ENCODE measurements at places on chromosomes 4 and X.
A peak's percentile ranks its signal among the peaks of the same experiment; 100 is the strongest.

- peak; percentile 10 for DNase-seq
Observed at GRCh38 chrX:5236096-5236495, 992.6 kb downstream of the NLGN4X start.

DNA sequence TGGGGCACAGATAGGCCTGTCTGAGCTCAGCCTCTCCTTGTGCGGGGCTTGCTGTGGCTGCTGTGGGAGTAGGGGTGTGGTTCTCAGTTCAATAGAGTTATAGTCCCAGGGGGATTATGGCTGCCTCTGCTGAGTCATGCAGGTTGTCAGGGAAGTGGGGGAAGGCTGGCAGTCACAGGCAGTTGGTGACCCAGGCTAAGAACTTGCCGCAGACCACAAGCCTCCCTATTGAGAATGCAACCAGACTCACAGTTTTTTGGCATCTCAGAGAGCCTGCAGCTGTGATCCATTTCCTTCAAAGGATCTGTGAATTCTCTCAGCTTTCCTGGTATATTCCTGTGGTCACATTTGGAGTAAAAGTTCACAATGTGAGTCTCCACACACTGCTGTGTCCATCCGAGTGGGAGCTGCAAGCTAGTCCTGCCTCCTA, 364.9 kb downstream of the ZNF674 start:
- DNase-seq, result no peak

DNA sequence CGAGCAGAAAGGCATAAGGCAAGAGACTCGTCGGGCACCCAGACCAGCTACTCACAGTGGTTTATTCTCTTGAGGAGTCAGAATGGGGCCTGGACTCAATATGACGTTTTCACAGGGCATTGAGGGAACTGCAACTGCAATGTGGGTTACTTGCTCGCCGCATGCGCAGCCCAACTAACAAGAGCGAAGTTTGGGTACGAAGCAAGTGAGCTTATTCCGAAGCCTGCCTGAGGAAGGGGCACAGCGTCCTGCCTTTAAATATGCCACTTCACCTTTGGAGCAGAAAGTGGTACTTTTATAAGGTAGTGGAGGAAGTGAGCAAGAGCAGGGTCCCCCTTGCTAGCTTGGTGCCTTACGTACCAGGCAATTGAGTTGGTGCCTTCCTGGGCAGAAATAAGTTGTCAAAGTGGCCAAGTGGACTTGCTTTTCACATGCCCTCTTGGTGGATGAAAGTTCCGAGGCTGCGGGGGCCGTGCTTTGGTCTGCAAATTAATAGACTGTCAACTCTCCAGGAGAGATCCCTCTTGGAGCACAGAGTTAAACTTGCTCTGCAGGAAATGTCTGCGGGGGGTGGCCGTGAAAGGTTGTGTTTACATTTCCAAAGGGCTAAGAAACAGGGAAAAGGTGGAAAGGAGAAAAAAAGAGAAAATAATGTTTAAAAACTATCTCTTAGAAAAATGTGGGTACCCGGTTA, 480.4 kb downstream of the TRIML1 start:
- no peak for DNase-seq

DNA sequence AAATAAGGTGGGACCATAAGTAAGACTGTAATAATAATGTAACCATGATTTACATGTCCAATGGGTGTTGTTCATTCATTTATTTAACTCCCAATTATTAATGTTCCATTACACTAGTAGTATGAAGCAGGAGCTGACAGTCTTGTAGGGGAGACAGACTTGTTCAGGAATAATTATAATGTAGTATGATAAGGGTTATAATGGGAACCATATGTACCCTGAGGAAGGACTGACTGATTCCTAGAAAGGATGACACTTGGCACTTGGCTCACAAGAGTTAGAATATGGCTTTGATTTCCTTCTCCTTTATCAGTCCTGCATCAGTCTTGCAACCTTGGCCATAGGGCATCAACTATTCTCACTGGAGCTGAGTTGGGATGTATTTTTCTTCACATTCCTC, 24.2 kb downstream of the PCDH7 start:
- DNase-seq, result no peak

DNA sequence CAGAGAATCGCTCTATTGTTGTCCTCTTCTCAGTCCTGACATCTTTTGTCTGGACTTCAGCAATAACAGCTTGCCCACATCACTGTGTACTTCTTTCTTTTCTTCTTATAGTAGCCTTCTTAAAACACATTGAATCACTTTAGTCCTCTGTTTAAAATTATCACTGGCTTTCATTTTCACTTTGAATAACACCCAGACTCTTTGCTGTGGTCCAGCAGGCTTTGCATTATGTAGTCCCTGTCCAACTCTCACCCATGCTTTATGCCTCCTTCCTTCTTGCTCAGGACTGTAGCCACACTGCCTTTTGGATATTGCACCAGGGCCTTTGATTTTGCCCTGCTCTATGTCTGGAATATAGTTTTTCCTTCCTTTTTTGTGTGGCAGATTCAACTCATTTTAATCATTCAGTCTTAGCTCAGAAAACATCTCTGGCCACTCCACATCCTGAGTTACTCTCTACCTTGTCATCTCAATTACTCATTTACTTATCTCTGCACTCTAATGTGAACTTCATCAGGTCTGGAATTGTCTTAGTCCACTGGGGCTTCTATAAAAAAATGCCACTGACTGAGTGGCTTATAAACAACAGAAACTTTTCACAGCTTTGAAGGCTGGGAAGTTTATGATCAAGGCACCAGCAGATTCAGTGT, 168.2 kb downstream of the C4orf33 start:
- no peak for DNase-seq

GRCh38 chr4:51960486-51960885, 59.7 kb downstream of the LRRC66 start:
- DNase-seq, result no peak

DNA sequence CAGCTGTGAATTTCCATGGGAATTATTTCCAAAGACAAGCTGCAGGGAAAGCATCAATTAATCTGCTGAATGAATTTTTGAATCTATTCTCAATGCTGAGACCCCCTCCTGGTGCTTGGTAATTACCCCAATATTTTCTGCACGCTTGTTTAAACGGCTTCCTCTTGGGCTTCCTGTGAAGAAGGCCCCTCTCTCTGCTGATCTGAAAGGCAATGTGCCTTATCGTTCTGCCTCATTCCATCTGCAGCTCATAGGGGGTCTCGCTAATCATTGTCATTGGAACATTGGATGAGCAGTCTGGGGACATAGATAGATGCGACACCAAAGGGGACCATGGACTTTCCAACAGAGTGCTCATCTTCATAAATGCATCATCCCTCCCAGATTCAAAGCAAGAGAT, 851.6 kb downstream of the PDHA2 start:
- no peak for DNase-seq

DNA sequence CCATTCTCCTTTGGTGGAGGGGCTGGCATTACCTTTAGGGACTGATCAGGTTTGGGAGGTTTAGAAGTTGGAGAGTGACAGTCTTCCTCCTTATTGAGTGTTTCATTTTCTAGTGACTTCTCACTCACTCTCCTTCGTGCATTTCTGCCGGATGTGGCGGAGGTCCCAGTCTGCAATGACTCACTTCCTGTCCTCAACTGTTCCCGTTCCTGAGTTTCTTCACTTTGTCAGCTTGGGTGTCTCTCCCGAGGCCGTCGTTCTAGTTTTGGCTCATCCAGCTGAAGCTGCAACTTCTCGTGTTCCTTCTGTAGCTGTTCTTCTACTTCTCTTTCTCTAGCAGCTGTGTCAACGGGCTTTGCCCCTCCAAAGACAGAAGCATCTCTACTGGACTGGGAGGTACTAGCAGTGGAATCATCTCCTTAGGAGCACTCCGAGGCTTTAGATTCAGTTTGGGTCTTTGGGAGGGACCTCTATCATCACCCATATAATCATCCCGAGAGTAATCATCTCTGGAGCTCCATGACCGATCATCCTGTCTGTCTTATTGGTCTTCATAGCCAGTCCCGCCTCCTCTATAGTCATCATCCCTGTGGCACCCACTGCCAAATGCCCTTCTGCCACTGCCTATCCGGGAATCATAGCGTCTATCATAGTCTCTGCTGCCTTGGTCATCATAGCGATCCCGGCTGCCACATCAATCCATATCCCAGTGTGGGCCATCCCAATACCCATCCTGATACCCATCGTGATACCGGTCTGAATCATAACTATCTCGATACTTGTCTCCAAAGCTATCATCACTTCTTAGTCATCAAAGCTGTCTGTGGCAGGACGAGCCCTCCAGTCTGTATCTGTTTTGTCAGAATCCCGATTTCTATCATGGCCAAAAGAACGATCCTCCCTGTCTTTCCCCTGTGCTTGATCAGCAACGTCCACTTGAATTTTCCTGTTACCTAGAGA, 35.3 kb upstream of the VSIG4 start:
- DNase-seq, result no peak

- DNase-seq, result no peak
Observed at GRCh38 chr4:69951602-69952001, 13.9 kb downstream of the CSN2 start.

GRCh38 chrX:132219343-132219768, at the start of gene RAP2C:
TSS of gene RAP2C (minus strand) at chrX:132219447. CDS start at chrX:132217268, 2,179 bp downstream.
- peak; percentile 65 for DNase-seq

DNA sequence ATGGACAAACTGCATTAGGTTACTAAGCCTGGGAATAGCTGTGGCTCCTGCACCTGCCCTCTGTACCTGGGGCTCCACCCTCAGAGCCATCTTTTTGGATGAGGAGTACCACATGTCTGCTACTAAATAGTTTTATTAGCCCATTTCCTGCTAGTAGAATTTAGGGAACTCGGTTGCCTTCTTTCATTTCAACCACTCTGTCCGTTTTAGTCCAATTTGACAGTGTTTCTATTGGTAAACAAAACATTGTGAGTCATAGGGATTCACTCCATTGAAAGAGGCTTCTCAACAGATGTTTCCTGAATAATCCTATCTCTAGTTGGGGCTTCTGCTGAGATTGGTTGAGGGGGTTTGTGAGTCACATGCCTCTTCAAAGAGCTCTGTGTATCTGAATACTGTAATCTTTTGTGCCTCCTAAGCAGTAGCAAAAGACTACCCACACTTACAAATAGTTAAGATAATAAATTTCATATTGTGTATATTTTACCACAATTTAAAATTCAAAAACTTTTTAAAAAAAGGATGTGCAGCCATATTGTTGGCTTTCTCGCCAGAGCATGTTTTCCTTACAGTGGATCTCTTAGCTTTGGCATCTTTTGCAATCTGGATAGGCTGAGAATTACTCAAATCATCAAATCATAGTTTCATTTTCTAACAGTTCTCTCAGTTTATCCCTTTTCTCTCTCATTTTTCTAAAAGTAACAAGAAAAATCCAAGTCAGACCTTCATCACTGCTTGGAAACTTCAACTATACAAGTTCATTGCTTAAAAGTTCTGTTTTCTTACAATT, 9.9 kb downstream of the FAM200B start:
- DNase-seq, result no peak

GRCh38 chr4:81573840-81574239, 102.1 kb upstream of the RASGEF1B start:
- DNase-seq, result no peak

DNA sequence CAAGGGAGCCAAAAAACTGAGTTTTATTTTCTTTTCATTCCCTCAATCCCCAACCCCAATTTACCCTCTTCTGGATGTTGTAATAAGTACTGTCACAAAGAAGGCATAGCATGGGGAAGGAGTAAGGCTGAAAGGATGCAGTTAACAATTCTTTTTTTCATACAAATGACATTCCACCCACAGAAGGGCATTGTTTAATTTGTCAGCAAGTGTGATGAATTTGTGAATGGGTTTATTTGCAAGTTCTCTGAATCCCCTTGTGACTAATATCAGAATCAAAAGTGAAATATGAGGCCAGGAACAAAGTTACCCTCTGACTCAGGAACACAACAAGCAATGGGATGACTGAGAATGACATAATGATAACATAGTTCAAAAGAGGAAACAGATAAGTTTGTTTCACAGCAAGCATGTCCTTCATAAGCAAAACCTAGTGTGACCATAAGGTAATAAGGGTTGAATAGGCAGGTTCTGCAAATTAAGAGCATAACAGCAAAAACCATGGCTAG, 2.1 kb downstream of the GEMIN8 start:
- DNase-seq, result no peak

- DNase-seq, result no peak
Observed at GRCh38 chrX:155577682-155578081, 35.1 kb downstream of the TMLHE start.

DNA sequence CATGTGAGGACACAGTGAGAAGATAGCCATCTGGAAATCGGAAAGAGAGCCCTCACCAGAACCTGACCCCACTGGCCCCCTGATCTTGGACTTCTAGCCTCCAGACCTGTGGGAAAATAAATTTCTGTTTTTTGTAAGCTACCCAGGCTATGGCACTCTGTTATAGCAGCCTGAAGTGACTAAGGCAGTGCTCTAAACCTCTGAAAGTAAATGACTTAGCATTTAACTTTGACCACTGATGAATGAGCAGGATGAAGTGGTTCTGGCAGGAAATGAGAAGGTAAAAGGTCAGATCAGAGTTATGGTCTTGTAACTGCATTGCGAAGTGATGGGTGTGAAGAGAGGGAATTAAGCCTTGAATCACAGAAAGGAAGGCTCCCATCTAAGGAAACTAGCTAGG, 17.0 kb downstream of the GPAT3 start:
- DNase-seq, result no peak

DNA sequence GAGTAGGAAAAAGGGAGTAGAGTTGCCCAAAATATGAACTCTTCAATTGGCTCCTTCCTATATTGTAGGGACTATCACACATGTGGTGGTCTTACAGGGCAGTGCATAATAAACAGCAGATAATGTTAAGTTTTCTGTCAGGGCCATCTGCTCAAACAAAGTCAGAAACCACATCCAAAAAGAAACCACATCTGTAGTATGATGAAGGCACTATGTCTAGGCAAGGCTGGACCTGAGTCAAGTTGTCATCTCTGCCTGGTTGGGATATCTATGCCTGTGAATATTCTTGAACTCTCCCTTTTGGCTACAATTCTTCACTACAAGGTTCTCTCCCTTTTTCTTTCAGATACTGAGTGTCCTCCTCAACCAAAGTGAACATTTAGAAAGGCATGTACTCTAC, 109.4 kb upstream of the C1GALT1C1 start:
- no peak for DNase-seq

DNA sequence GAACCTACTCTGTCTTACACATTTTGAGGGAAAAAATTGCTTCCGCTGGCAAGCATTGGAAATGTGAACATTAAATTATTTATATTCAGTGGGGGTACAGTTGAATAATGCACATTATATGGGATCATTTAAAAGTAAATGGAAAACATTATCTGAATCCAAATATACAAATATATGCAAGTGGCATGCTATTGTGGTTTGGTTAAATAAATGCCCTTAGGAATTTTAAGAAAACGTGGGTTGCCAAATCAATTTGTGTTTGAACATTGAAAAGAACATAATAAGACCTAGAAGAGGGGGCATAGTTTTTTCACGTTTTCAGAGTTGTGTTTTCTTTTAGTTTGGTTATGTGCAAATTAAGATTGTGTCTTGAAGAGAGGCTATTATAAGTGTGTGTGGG, 230.5 kb upstream of the PRKX start:
- DNase-seq, result no peak

DNA sequence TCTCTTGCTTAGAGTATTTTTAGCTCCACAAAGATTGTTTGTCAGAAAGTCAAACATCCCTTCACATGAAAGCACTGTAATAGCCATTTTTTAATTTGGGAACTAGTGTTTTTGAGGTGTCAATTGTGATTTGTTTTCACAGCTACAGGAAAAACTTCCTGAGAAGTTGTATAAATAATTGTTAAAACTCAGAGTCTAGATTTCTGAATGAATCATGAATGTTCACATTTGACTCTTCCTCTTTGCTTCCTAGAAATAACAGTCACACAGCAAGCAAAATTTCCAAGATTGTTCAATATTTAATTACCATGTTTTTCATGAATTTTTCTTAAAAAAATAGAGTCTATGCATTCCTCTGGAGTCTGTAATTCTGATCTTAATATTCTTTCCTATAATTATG, 156.9 kb upstream of the SLC7A11 start:
- no peak for DNase-seq

Measured in progenitor cell of endocrine pancreas (in vitro differentiated cells).